ENCODE measurements at places on chromosomes 1 and 21.

GRCh38 chr1:12244078-12244477, 14.2 kb downstream of the VPS13D start:
- no peak for DNase-seq

DNA sequence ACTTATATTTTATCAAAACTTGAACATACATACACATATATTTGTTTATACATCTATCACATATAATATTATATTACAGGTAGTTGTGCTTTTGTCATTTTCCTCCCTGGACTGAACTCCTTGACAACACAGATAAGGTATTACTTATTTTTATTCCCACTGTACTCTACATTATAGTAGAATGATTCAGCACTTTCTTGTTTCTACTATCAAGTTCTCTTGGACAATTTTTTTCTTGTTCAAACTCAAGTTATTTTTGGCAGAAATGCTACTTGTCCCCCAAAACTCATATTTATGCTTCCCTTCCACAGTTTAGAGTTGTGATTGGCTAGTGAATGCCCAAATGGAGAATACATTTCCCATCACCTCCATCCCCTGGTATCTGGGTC, 10.8 kb upstream of the PTPRC start:
- DNase-seq: no peak

GRCh38 chr21:44085491-44086321, 21.5 kb upstream of the PWP2 start:
- no peak for DNase-seq

GRCh38 chr1:179818743-179819173, 58.8 kb downstream of the TOR1AIP2 start:
- DNase-seq: no peak

- DNase-seq: no peak
These were observed 34.6 kb upstream of the SLC45A1 start for GRCh38 chr1:8283058-8283884.

GRCh38 chr1:82555501-82555900, 754.8 kb downstream of the ADGRL2 start:
- no peak for DNase-seq

DNA sequence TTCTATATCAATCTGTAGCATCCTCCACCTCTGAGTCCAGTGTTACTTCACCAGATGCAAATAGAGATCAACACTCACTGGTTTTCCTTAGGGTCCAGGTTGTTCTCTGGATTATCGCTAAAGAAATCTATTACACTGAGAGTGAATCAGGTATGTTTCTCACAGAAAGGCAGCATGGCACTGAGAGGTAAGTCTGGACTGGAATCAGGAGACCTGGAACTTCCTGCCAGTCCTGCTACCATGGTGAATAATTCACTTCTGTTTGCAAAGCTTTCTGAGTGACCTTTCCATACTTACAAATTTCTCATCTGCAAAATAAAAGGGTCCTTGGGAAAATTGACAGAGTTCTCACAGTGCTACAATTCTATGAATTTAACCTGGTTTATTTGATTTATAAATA, 1583.3 kb downstream of the MRPL39 start:
- no peak for DNase-seq

- no peak for DNase-seq
These were observed 138.0 kb upstream of the ARHGEF16 start for GRCh38 chr1:3316340-3316943.

GRCh38 chr1:201253906-201254624, 29.2 kb upstream of the PKP1 start:
- DNase-seq: no peak
